ENCODE measurements at places on chromosomes 1 and 21. TPM values are rescaled to one million over a fixed set of nuclear protein-coding genes. Genes with fewer than 3 reads are reported as not detected.

Gene C1orf226
- total RNA-seq, result 3.7 TPM

Gene NKAIN1
- total RNA-seq, result not detected

Gene SCP2
- 149 TPM for total RNA-seq

Gene CFAP45
- total RNA-seq, result 1.1 TPM

Gene EDN2
- total RNA-seq, result not detected
